Stimulated activated CD4-positive, alpha-beta T cell treated with anti-CD3 and anti-CD28 coated beads, Interleukin-15, amount 100 ng/mL, for 48 hours (primary cell): ENCODE measurements at places on chromosomes 1 and 21.

DNA sequence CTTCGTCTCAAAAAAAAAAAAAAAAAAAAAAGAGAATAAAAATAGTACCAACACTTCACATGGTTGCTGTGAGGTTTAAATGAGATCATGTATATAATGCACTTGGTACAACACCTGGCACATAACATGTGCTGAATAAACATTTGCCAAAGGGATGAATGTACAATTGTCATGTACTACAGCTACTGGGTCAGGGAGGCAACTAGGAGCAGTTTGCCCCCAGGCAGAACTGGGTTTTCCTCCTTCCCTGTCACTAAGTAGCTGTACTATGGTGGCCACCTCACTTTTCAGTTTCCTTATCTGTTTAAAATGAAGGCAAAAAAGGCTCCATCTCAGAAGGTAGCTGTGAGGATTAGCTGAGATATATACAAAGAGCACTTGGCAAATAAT is 11.5 kb downstream of the AK2 start:
- no peak for DNase-seq

- no peak for DNase-seq
These were observed 49.7 kb downstream of the NKAIN1 start for GRCh38 chr1:31189696-31190674.

- DNase-seq, result no peak
These were observed 17.7 kb upstream of the KLHDC7A start for GRCh38 chr1:18463063-18463462.

- peak; percentile 51 for DNase-seq
These were observed 112.1 kb downstream of the HIVEP3 start for GRCh38 chr1:41806472-41807155.

DNA sequence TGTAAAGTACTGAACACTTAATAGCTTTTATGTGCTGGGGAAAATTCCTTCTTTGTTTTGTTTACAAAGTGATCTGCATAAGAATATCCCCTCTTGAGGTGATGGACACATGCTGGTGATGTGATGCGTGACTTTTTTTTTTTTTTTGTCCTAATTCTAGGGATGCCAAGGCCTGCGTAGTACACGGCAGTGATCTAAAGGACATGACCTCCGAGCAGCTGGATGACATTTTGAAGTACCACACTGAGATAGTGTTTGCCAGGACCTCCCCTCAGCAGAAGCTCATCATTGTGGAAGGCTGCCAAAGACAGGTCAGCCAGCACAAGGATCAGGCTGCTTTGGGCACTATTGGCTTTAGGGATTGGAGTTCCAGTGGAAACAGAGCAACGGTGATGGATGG is 24.7 kb downstream of the ATP1A1 start:
- no peak for DNase-seq

DNA sequence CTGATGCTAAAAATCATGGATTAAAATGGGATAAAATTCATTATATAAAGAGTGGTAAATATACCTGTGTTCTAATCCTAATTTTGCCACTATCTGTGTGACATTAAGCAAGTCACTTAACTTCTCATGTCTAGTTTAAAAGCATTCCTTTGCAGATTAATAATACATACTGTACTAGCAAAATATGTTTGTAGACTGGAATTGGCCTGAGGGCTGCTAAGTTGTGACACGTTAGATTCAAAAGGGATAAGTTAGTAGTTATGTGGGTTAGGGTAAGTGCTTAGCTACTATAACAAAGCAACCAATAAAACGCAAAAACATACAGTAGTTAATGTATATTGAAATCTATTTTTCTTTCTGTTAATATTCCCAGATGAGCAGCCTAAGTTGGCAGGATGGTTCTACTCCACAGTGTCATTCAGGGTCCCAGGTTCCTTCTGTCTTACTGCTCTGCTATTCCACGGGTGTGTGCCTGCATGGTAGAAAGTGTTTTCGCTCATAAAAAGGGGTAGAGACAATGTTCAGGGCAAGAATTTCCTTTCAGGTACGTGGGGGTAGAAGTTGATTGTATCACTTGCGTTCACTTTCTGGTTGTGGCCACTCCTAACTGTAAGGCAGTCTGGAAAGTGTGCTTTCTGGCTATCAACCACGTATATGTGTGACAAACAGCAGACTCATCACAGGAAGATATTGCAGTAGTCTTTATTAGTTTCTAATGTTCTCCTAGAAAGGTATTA is 239.8 kb downstream of the NFIA start:
- DNase-seq, result no peak

DNA sequence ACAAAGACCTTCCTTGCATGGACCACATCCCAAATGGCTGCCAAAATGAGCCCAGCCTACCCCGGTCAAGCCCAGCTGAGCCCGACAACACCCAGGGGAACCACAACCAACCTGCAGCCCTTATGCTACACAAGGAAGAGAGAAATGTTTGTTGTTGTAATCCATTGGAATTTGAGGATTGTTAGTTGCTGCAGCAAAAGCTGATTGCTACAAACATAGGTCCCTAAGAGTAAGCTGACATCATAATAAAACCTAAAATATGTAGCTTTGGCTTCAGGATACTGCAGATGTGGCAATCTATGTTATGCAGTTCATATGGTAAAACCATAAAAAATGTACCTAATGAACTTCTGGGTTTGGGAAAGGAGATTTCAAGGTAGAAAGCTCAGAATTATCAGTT is 65.5 kb upstream of the DNAH14 start:
- no peak for DNase-seq

GRCh38 chr1:205319081-205320018 is 2.2 kb downstream of the NUAK2 start:
- DNase-seq, result no peak

DNA sequence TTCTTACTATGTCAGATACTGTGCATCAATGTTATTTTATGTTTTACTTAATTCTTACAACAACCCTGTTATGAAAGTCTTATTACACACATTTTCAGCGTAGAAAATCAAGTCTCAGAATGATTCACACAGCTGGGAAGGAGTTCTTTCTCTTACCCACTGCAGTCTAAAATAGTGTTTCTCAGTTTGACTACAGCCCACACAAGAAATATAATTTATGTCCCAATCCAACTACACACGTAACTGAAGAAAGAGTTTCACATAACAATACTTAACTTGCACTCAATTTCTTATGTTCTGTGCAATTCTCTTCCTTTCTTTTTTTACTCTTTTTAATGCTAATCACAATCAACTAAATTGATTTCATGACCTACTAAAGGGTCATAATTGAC is 252.8 kb upstream of the ADGRL2 start:
- DNase-seq, result no peak

DNA sequence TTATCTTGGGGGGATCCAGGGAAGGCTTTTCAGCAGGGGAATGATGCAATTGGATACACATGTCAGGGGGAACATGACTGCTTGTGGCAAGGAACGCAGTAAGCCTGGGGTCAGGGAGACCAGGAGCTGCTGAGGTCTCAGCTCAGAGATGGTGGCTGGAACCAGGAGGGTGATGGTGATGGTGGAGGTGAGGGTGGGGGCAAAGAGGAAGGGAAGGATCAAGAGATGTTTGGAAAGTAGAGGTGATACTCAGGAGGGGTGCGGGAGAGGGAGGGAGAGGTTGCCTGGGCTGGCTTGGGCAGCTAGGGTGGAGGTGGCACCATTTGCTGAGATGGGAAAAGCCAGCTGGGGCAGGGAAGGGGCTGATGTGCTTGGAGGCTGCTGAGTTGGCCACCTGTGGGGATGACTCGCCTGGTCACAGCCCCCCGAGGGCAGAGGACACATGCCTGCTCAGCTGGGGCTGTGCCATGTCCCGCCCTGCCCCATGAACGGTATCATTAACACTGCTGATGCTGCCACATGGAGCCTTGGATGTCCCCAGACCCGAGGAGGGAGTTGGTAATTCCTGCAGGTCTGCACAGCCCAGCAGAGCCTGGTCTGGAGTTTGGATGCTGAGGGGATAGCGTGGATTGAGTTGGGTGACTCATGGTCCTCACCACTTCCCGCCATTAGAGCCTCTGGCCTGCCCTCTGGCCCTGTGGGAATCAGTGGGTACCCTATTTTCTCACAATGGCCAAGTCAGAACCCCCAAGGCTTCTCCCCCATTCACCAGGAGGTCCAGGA is 6.3 kb upstream of the PADI1 start:
- DNase-seq, result no peak

- DNase-seq, result no peak
These were observed 1.0 kb upstream of the SFN start for GRCh38 chr1:26861889-26862378.

- no peak for DNase-seq
These were observed 376 bp downstream of the SF3A3 start for GRCh38 chr1:37989361-37989930.

DNA sequence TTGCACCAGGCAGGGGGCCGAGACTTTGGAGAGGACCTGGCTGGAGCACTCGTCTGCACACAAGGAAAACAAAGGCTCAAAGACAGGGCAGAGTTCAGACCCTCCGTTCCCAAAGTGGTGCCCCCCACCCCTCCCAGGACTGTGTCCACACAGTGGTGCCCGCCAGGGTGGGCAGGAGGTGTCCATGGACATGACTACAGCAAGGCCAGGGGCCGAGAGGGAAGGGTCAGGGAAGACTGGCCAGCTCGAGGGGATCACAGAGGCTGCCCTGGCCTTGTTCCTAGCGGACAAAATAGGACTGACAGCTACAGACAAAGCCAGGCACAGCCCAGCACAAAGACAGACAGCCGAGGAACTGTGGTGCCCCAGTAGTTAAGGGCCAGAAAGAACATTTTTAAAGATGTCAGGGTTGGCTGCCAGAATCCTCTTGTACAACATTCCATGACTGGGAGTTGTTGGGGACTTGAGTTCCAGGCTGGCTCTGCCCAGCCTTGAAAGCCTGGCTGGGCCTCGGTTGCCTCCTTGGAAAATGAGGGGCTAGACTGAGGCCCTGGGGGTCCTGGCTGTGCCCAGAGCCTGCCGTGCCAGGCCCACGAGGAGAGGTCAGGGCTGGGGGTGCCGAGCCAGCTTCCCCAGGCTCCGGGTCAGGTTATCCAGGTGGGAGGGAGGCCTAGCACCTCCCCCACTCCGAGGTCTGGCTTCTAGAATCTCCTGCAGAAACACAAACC is 63.7 kb downstream of the SLX9 start:
- DNase-seq, result no peak

DNA sequence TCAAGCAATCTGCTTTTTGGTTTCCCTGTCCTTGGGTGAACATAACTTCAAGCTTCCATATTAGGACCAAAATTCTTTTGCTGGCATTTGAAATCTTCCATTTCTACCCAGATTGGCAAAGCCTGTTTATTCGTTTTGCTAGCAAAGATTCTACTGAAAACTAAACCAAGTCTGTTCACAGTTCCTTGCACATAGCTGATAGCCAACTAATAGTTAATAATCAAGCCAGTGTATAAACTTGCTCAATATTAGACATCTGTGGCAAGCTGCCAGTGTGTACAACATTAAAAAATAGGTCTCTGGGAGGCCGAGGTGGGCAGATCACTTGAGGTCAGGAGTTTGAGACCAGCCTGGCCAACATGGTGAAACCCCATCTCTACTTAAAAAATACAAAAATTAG is 6.3 kb downstream of the APP start:
- DNase-seq, result no peak

GRCh38 chr1:18681423-18681835 is 50.8 kb downstream of the PAX7 start:
- DNase-seq, result no peak

DNA sequence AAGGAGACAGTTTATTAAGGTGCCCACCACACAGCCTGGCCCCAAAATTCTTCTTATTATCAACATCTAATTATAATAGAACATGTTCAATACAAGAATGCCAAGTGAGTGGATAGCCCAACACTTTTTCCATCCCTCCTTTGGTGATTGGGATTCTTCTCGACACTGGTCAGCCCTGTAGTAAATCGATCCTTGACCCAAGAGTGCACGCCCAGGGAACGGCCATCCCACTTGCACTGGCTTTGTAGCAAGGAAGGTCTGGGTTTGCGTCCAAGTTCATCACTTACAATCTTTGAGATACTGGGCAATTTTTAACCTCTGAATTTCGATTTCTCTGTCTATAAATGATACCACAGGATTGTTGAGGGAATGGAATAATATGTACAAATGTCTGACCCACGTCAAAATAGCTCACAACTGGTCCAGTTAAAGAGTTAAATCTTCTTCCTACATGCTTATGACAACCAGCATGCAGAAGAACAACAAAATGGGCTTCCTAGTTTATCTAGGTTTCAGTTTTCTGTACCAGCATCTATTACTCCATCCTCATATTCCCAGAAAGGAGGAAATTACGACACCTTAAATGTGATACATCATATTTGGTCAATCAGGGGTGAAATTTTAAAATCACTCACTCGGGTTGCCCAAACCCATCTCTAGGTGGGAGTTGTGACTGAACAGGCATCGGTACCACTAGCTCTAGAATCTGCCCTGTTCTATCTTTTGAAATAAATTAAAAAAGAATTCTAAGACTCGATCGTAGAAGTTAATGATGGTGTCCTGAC is 161.8 kb downstream of the CLIC6 start:
- DNase-seq, result no peak

DNA sequence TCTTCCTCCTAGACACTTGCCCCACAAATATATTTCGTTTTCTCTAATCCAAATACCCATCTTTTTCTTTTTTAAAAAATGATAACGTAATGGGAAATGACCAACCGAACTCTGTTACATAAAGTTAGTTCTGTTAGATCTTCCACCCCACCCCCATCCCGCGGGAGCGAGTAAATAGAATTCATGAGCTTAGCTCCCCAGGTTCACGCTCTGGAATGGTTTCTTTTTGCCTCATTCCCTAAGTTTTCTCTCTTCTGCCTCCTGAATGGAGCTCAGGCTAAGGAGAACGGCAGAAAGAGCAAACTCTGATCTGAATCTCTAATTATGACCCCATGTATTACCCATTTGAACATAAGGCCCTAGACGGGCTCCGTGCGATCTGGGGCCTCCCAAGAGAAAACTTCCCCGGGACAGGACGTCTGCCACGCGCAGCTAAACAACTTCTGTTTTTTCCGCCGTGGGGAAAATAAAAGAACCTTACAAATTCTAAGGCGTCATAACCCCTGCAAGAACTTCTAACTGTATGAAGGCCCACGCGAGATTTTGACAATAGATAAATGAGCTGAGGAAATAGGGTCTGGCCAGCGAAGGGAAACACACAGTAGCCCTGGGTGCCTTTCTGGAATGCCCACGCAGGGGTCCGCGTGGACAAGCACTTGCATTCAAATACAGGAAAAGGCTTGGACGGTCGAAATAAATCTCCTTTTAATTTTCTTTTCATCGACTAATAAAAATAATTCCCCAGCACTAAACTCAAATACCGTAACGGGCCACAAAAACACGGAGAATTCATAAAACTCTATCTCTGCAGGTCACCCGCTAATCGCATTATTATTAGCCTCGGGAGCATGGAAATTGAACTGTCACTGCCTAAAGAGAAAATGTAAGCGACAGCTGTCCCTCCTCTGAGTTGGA is 2.2 kb downstream of the TBX15 start:
- no peak for DNase-seq

GRCh38 chr1:55955016-55955621 is 624.2 kb downstream of the PLPP3 start:
- DNase-seq, result no peak

- no peak for DNase-seq
These were observed 144.2 kb upstream of the BEND5 start for GRCh38 chr1:48920851-48921250.
